ENCODE measurements at places on chromosomes 11 and 22. TPM values are rescaled to one million over a fixed set of nuclear protein-coding genes. Genes with fewer than 3 reads are reported as not detected.

GRCh38 chr11:65653229-65654225, 9.2 kb downstream of the RELA start:
- peaks cover 24% of the 10 kb centered on the region for H3K36me3 ChIP-seq
- DNase-seq = no peak
- H3K4me3 ChIP-seq = peak overlapping the region; percentile 84
- H3K27ac ChIP-seq = peak overlapping the region; percentile 98
- H3K27me3 ChIP-seq = peaks cover 62% of the 10 kb centered on the region
- peaks cover 71% of the 10 kb centered on the region for H3K4me1 ChIP-seq

- H3K27ac ChIP-seq = no peak overlapping the region
- DNase-seq = no peak
- H3K4me3 ChIP-seq = no peak overlapping the region
- H3K36me3 ChIP-seq = no peaks in the 10 kb centered on the region
- no peaks in the 10 kb centered on the region for H3K4me1 ChIP-seq
- peaks cover 1% of the 10 kb centered on the region for H3K27me3 ChIP-seq
These were observed 250.7 kb downstream of the LUZP2 start for GRCh38 chr11:24747275-24748251.

DNA sequence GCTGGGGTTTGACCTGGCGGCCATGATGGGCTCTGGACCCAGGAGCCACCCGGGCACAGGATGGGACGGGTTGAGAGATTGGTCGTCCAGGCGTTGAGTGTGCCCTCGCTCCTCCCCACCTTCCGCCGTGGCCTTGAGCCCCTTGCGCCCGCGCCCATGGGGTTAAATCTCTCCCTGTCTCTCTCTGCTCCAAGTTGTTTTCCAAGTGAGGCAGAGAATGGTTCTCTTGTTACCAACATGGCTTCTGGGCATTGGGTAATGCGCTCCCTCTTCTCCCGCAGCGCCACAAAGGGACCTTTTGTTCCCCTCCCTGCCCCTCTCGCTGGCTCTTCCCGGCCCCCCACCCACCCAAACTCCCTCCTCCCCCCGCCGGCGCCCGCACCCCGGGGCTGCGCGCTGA, 18.8 kb upstream of the PICK1 start:
- no peak overlapping the region for H3K27ac ChIP-seq
- H3K27me3 ChIP-seq = peaks cover 2% of the 10 kb centered on the region
- no peaks in the 10 kb centered on the region for H3K36me3 ChIP-seq
- no peak overlapping the region for H3K4me3 ChIP-seq

GRCh38 chr11:17974246-17974645, 38.6 kb downstream of the SERGEF start:
- H3K27me3 ChIP-seq = peaks cover 1% of the 10 kb centered on the region
- no peak for DNase-seq
- no peaks in the 10 kb centered on the region for H3K4me1 ChIP-seq
- no peak overlapping the region for H3K4me3 ChIP-seq

The XKR3 gene
- polyA plus RNA-seq = not detected

DNA sequence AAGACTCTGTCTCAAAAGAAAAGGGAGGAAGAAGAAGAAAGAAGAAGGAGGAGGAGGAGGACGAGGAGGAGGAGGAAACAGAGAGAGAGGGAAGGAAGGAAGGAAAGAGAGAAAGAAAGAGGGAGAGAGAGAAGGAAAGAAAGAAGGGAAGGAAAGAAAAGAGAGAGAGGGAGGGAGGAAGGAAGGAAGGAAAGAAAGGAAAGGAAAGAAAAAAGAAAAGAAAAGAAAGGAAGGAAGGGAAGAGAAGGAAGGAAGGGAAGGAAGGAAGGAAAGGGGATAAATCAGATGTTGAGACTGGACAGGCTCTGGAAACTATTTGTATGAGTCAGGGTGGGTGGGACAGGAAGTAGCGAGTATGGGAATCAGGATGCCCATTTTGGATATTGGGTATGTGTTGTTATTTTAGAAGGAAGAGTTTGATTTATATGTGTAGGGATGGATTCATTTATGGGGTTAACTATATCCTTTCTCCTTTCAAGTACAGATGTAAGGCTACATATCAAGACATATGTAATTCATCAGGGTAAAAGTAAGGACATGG, 6.0 kb upstream of the RPL3 start:
- H3K4me3 ChIP-seq = no peak overlapping the region
- H3K27ac ChIP-seq = no peak overlapping the region
- H3K36me3 ChIP-seq = no peaks in the 10 kb centered on the region
- no peak for DNase-seq
- H3K27me3 ChIP-seq = no peaks in the 10 kb centered on the region

GRCh38 chr11:111761036-111761435, 5.2 kb downstream of the PPP2R1B start:
- peaks cover 27% of the 10 kb centered on the region for H3K36me3 ChIP-seq
- no peak for DNase-seq
- peaks cover 2% of the 10 kb centered on the region for H3K27me3 ChIP-seq
- H3K4me3 ChIP-seq = no peak overlapping the region
- peaks cover 27% of the 10 kb centered on the region for H3K4me1 ChIP-seq

GRCh38 chr11:33767624-33768023, 6.7 kb downstream of the FBXO3 start:
- peaks cover 35% of the 10 kb centered on the region for H3K4me1 ChIP-seq
- H3K27me3 ChIP-seq = no peaks in the 10 kb centered on the region
- no peak for DNase-seq
- H3K4me3 ChIP-seq = no peak overlapping the region
- peaks cover 49% of the 10 kb centered on the region for H3K36me3 ChIP-seq
- no peak overlapping the region for H3K27ac ChIP-seq

The UCP3 gene
- polyA plus RNA-seq = 0.52 TPM

DNA sequence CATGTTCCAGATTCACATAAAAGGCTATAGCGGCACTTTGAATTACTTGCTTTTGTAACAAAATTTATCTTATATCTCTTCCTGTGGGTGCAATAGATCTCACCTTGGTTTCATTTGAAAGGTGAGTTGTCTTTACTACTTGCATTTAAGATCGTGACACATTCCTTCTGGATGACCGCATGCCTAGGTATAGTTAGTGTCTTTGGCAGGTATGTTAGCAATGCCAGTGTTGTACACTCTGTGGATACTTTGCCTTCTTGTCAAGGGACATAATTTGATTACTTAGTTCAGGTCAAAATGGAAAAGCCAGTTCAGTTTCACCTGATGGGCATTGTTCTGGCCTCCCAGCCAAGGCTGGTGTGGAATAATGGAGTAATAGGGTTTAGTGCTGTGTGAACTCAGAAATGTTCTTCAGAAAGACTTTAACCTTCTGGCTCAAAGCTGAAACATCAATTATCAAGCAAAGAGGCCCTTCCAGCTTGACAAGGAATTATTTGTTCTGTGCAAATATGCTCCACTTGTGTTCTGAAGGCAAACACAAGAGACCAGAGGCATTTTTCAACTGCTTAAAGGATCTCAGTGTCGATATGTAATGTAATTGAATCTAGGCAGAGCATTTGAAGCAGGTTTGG, 64.6 kb downstream of the AMOTL1 start:
- no peaks in the 10 kb centered on the region for H3K27me3 ChIP-seq
- H3K27ac ChIP-seq = no peak overlapping the region
- no peak overlapping the region for H3K4me3 ChIP-seq
- no peak for DNase-seq
- H3K4me1 ChIP-seq = no peaks in the 10 kb centered on the region
- no peaks in the 10 kb centered on the region for H3K36me3 ChIP-seq

- DNase-seq = no peak
- no peak overlapping the region for H3K4me3 ChIP-seq
- no peaks in the 10 kb centered on the region for H3K36me3 ChIP-seq
- H3K27ac ChIP-seq = no peak overlapping the region
- no peaks in the 10 kb centered on the region for H3K27me3 ChIP-seq
These were observed 41.5 kb upstream of the CARD18 start for GRCh38 chr11:105181100-105181499.

The PLEKHB1 gene
- polyA plus RNA-seq = 14.0 TPM

GRCh38 chr11:104765401-104766095, 132.7 kb downstream of the CASP12 start:
- no peak for DNase-seq
- peaks cover 18% of the 10 kb centered on the region for H3K4me1 ChIP-seq
- peaks cover 6% of the 10 kb centered on the region for H3K27me3 ChIP-seq
- no peaks in the 10 kb centered on the region for H3K36me3 ChIP-seq
- H3K27ac ChIP-seq = no peak overlapping the region

The SLC16A8 gene
- polyA plus RNA-seq = 0.42 TPM

The RNF141 gene
- 13.0 TPM for polyA plus RNA-seq

GRCh38 chr22:42217019-42217751, 53.3 kb downstream of the TCF20 start:
- no peak for DNase-seq
- H3K27ac ChIP-seq = peak overlapping the region; percentile 66
- H3K4me1 ChIP-seq = peaks cover 58% of the 10 kb centered on the region

The MIOX gene
- polyA plus RNA-seq = not detected

DNA sequence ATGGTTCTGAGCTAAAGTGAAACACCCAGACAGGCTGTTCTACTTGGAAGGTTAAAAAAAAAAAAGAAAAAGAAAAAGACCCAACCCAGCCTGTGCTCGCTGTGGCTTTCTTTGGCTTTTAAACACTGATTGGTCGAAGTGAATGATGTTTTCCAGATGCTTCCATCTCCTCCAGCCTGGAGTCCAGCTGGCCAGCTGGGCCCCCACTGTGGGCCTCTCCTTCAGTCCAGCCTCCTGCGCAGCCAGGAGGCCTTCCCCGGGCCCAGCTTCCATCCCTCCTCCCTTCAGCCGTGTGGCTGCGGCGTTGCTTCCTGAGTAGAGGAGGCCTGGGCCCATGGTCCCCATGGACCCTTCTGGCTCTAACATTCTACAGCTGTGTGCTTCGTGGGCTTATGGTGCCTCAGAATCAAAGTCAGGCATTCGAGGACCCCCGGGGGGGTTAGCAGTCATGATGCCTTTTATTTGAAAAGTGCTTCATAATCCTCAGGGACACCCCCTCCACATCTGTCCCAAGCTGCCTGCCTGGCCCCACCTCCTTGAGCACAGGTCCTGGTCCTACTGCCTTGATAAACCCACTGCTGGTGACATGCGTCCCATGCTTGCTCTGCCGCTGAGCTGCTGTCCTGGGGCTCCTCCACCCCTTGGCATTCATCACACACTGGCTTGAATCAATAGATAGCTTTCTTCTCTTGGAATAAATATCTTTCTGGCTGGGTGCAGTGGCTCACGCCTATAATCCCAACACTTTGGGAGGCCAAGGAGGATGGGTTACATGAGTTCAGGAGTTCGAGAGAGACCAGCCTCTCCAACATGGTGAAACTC, 42.2 kb upstream of the FBLN1 start:
- no peak overlapping the region for H3K4me3 ChIP-seq
- no peaks in the 10 kb centered on the region for H3K36me3 ChIP-seq
- no peak overlapping the region for H3K27ac ChIP-seq

- H3K27ac ChIP-seq = no peak overlapping the region
- H3K4me1 ChIP-seq = no peaks in the 10 kb centered on the region
- no peak overlapping the region for H3K4me3 ChIP-seq
- no peaks in the 10 kb centered on the region for H3K36me3 ChIP-seq
These were observed 34.4 kb downstream of the IGHMBP2 start for GRCh38 chr11:68938088-68938487.

The PRR33 gene
- polyA plus RNA-seq = not detected

The OR1S1 gene
- not detected for polyA plus RNA-seq

The NTM gene
- polyA plus RNA-seq = not detected

The KRTAP5-8 gene
- not detected for polyA plus RNA-seq

The TSKU gene
- not detected for polyA plus RNA-seq

DNA sequence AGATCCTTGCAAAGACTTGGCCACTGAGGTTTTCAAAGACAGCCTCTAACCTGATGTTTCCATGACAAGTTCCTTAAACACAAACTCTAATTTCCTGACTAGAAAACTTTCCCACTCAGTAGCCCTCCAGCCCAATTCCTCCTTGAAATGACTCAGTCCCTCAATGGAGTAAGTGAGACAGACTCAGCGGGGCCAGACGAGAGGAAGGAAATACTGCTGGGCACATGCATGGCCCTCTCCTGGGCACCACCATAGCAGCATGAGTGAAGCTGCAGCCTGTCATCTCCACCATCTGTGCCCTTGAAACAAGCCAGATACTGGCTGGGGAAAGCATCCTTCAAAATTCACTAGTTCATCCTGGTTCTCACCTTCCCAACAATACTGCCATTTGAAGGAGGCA, 76.2 kb upstream of the GDPD4 start:
- no peak overlapping the region for H3K27ac ChIP-seq
- H3K36me3 ChIP-seq = peaks cover 13% of the 10 kb centered on the region
- H3K27me3 ChIP-seq = peaks cover 3% of the 10 kb centered on the region
- no peak for DNase-seq
- H3K4me1 ChIP-seq = no peaks in the 10 kb centered on the region

DNA sequence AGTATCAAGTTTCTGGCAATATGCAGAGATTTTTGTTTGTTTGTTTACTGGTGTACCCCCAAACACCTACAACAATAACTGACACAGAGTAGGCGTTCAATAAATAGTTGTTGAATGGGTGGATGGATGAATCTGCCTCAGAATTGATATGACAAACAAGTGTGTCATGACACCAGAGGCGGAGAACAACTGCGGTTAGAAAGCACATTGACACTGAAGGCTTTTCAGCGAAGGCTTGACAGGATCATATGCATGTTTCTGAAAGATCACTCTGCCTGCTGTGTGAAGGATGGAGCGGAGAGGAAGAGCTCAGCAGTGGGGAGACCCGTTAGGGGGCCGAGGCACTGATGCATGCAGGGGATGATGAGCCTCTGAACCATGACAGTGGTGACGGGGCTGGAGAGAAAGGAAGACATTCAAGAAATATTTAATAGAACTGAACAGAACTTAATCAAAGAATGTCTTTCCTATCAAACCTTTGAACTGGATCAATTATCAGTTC, 108.5 kb upstream of the USP47 start:
- no peaks in the 10 kb centered on the region for H3K36me3 ChIP-seq
- no peak for DNase-seq

- peaks cover 10% of the 10 kb centered on the region for H3K4me1 ChIP-seq
- no peak for DNase-seq
- no peak overlapping the region for H3K27ac ChIP-seq
- no peaks in the 10 kb centered on the region for H3K36me3 ChIP-seq
- no peak overlapping the region for H3K4me3 ChIP-seq
- H3K27me3 ChIP-seq = peaks cover 8% of the 10 kb centered on the region
These were observed 8.7 kb upstream of the LTO1 start for GRCh38 chr11:69683764-69684333.

GRCh38 chr22:19129871-19130270, 1.2 kb upstream of the TSSK2 start:
- no peak for DNase-seq
- no peaks in the 10 kb centered on the region for H3K36me3 ChIP-seq
- no peak overlapping the region for H3K4me3 ChIP-seq
- H3K27ac ChIP-seq = no peak overlapping the region
- H3K27me3 ChIP-seq = peaks cover 2% of the 10 kb centered on the region

The APOA1 gene
- 0.42 TPM for polyA plus RNA-seq

GRCh38 chr11:64566042-64566914, 24.7 kb upstream of the SLC22A12 start:
- no peaks in the 10 kb centered on the region for H3K27me3 ChIP-seq
- peaks cover 3% of the 10 kb centered on the region for H3K4me1 ChIP-seq
- DNase-seq = no peak

Data from immature natural killer cell (primary cell).